ENCODE measurements at places on chromosomes 2 and 18. TPM values are rescaled to one million over a fixed set of nuclear protein-coding genes. Genes with fewer than 3 reads are reported as not detected.

CD226 gene
- polyA plus RNA-seq, result 0.53 TPM

CPO gene
- polyA plus RNA-seq, result not detected

CD302 gene
- polyA plus RNA-seq, result 4.0 TPM

SIX3 gene
- polyA plus RNA-seq, result not detected

TFPI gene
- polyA plus RNA-seq, result 10.9 TPM

CRYGD gene
- polyA plus RNA-seq, result not detected

CFAP65 gene
- polyA plus RNA-seq, result not detected

ITPRIPL1 gene
- 0.59 TPM for polyA plus RNA-seq

GRCh38 chr2:58110765-58111164 is 64.2 kb downstream of the VRK2 start:
- no peak for DNase-seq

DNA sequence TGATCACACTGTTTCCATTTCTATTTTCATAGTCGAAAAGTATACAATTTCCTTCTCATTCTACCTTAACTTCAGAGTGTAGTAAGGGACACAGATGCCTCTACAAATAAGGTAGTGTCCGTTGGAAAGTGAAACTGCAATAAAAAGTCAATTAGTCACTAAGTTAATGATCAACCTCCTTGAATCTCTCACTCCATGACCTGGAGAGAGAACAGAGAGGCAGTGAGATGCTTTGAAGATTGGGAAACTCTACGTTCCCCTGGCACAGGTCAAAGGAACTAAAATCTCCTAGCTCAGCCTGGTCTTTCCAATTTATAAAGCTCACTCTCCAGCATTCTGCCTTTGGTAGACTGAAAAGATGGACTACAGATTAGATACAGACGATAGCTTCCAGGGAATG is 153.8 kb upstream of the ACAA2 start:
- DNase-seq, result no peak

DNA sequence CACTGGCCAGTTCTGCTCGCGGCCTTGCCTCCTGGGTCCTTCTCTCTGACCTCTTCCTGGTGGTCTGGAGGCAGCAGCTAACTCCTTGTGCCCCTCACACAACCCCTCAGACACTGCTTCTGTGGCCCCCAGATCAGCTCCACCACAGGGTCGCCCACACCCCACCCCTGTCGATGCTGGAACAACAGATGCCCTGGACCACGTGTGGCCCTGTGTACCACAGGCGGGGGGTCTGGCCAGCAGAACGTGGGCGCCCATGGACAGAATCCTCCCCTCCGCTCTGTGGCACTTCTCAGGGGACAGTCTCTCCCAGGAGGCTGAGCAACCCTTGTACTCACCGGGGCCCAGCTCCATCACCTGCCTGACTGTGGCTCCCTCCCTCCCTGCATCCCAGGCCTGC is 245.6 kb downstream of the NDUFA10 start:
- DNase-seq, result no peak

DNA sequence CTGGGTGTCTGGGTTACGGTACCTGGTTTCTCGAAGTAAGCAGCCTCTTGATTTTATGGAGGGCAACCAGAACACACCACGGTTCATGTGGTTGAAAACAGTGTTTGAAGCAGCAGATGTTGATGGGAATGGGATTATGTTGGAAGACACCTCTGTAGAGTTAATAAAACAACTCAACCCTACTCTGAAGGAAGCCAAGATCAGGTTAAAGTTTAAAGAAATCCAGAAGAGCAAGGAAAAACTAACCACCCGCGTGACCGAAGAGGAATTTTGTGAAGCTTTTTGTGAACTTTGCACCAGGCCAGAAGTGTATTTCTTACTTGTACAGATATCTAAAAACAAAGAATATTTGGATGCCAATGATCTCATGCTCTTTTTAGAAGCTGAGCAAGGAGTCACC is 279.8 kb downstream of the PLCL1 start:
- DNase-seq, result no peak

- no peak for DNase-seq
Measured at GRCh38 chr2:10084223-10084865, 4.1 kb upstream of the CYS1 start.

DNA sequence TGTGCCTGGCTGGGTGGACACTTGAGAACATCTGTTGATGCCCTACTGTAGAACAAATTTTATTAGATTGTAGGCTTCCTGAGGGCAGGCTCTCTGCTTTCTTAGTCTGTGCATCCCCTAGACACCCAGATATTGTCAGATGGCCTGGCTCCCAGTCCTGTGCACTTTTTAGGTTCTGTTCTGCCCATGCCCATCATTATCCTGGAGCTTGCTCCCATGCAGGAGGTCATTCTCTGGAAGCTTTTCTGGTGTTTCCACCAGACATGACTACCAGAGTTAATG is 213.3 kb downstream of the MYCN start:
- DNase-seq, result no peak

DNA sequence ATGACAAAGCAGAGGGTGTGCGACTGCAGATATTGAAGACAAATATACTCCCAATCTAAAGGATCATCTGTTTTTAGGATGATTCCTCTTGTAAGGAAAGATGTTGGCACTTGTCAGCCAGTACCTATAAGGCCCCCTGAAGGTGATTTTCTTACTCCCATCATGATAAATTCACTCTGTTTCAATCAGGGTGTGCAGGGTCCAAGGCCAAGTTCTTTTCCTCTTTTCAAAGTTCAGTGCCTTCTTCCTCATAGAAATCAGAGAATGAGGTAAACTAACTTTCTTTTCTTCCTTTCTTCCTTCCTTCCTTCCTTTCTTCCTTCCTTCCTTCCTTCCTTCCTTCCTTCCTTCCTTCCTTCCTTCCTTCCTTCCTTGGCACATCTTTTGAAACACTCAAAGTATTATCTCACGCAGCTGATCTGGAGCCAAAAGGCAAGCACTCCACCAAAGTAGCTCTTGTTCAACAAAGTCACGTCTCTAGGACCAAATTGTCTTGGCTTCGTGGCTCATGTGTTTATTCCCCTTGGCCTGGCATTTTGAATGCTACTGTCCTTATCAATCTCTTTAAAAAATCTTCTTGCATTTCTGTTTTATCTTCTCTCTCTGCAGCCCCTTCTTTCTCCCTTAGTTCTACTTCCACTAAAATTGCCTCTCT is 87.7 kb downstream of the DCC start:
- no peak for DNase-seq

DNA sequence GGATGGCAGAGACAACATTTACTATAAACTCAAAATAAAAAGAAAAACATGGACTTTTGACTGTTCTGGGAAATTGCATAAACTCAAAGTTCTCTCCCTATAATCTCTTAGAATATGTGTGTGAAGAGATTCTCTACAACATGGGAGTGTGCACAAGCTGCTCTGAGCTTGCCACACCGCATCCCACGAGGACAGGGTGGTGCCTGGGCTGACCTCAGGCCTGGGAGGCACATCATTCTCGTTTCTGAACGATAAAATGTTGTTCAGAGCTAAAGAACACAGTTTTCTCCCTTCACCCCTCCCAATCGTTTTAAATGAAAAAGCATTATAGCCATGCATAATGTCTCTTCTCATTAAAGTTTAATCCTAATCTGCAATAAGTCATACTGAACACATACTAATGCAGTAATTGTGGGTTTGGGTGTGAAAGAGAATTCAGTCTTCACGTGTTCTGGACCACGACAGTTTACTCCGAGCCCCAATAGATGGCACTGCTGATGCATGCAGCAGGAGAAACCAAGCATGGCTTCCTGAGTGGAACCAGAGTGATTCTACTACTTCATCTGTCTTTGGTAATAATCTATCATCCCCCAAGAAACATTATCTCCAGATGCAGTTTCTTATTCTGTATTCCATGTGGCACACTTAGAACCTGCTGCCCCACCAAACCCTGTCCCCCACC is 46.9 kb upstream of the LAMA1 start:
- no peak for DNase-seq

DNA sequence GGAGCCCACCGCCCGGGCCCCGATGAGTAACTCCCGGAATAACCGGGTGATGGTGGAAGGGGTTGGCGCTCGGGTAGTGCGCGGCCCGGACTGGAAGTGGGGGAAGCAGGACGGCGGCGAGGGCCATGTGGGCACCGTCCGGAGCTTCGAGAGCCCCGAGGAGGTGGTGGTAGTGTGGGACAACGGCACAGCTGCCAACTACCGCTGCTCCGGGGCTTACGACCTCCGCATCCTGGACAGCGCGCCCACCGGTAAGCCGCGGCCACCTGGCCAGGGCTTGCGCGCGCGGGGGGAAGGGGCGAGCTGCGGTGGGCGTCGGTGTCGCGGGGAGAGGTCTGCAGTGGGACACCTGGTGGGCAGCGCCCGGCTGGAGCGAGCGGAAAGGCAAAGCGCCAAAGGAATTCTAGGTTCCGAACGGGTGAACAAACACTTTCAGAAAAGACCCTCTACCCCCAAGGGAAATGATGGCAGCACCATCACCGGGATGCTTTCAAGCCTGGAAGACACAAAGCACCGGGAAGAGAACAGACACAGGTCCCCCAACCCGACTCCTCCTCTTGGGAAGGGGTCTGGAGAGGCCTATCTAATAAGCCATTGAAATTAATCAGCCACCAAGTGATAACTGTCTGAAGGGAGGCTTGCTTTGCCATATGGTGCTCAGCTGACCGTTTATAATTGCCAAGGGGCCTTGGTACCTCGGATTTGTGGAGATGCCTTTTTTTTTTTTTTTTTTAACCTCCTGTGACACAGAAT is 1.1 kb downstream of the MIB1 start:
- no peak for DNase-seq

GRCh38 chr18:2978661-2979106 is 34.3 kb downstream of the LPIN2 start:
- DNase-seq, result no peak

GRCh38 chr2:129740504-129740903 is 239.0 kb upstream of the RAB6C start:
- no peak for DNase-seq

GRCh38 chr2:121161272-121161671 is 123.7 kb downstream of the TFCP2L1 start:
- no peak for DNase-seq

DNA sequence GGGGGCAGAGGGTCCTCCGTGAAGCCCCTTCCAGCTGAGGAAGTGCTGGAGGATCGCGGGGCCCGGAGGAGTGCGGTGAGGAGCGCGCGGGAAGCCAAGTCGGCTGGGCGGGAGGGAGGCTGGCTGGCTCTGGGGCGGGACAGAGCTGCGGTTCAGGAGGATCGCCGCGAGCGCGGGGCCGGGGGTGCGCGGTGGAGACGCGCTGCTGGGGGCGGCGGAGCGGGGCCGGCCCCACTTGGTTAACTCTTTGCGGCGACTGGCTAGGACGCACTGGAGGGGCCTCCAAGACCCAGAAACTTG is 464 bp downstream of the CYBRD1 start:
- no peak for DNase-seq

- no peak for DNase-seq
Measured at GRCh38 chr2:72137498-72138010, 10.1 kb downstream of the CYP26B1 start.
